ENCODE measurements at places on chromosomes 12 and 14.

DNA sequence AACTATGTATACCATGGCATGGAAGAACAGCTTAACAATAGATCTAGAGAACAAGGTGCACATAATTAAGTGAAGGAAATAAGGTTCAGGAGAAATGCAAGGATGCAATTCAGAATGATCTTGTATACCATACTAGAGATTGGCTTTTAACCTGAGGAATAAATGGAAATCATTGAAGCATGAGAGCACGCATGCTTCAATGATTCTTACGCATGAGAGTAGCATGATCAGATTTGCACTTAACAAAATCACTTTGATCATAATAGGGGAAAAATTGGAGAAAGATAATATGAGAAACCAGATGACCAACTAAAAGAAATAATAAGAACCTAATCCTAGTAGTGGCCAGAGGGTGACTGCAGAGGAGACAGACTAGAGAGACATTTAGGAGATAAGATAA is 133.3 kb upstream of the FSCB start:
- DNase-seq: no peak

DNA sequence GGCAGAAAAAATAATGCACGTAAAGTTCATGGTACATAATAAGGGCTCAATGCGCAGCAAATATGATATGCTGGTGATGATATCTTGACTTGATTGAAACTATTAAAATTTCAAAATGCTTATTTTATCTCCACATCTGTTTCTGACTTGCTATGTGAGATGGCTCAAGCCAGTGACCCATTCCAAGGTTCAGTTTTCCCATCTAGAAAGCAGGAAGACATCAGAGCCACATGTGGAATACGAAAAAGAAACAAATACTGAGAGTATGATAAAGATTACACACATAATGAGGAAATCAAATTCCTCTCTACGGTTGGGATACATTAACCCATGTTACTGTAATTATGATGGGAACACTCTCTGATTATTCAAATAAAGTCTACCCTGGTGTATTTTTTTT is 24.0 kb upstream of the TSPAN11 start:
- DNase-seq: no peak

DNA sequence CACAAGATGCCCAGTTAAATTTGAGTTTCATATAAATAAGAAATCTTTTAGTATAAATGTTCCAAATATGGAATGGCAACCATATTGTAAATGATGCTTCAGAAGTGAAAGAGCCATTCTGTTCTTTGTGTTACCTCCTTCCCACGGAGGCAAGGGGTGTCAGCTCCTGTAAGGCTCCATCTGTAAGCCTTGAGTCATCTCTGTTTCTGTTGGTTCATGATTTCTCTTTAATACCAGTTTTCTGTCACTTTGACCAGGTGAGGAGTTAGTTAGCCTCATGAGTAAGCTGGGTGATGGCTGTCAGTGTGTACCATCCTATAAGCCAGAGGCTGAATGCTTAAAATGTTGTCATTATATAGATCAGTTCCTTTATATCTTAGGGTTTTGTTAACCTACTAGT is 61.9 kb downstream of the TMEM30B start:
- no peak for DNase-seq

GRCh38 chr12:42086031-42086430 is 58.6 kb downstream of the GXYLT1 start:
- no peak for DNase-seq

GRCh38 chr12:61870658-61871484 is 389.3 kb upstream of the USP15 start:
- DNase-seq: peak; percentile 48

DNA sequence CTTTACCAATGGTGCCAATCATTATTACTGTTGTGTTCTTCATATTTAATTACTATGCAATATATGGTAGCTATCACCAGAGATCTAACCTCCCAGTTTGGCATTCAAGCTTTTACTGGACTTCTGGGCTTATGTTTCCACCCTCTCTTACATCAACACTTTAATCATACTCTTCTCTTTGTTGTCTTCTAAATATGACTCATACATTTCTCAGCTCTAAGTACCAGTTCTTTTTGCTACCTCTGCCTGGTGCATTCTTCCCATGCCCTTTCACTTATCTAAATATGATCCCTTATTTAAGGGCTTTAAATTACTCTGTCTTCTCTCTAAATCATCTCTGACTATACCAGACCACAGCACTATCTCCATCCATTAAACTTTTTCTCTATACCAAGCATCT is 246.1 kb upstream of the CCDC196 start:
- no peak for DNase-seq

DNA sequence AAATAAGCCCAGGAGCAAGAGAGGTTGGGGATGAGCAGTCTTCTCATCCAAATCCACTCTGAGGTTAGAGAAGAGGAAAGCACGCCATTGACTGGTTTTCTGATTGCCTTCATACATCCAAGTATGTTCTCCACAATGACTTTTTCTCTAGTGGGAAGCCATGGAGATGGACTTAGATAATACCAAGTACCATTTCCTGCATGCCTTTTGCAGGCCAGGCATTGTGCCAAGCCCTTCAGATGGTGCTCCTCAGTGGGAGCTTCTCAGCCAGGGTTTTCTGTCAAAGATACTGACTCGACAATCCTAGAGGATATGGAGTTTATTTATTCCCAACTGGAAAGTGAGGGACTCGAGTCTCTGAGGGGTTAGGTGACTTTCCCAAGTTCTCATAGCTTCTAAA is 218.0 kb downstream of the ZFP36L1 start:
- DNase-seq: no peak

GRCh38 chr14:89576960-89577359 is 159.9 kb upstream of the FOXN3 start:
- no peak for DNase-seq

DNA sequence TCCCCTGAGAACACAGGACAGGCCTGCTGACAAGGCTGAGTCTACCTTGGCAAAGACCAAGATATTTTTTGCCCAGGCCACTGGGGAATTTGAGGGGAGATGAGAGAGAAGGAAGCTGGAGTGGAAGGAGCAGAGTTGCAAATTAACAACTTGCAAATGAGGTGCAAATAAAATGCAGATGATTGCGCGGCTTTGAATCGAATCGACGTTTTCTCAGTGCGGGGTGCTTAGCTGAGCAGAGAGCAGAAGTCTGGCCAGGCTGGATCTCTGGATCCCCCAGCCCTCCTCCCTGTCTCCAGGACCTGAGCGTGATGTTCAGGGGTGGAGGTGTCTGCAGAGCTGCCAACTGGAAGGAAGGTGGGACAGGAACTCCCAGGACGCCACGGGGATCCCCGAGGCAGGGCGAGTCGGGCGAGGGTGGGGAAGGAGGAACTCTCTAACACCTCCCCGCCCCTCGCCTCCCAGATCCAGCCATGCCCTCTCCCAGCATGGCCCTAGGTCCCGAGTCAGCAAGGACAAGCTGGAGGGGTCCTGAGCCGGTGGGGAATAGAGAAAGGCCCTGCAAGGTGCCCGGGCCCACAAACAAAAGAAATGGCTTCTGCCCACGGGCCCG is 527 bp upstream of the CARMIL3 start:
- DNase-seq: no peak

DNA sequence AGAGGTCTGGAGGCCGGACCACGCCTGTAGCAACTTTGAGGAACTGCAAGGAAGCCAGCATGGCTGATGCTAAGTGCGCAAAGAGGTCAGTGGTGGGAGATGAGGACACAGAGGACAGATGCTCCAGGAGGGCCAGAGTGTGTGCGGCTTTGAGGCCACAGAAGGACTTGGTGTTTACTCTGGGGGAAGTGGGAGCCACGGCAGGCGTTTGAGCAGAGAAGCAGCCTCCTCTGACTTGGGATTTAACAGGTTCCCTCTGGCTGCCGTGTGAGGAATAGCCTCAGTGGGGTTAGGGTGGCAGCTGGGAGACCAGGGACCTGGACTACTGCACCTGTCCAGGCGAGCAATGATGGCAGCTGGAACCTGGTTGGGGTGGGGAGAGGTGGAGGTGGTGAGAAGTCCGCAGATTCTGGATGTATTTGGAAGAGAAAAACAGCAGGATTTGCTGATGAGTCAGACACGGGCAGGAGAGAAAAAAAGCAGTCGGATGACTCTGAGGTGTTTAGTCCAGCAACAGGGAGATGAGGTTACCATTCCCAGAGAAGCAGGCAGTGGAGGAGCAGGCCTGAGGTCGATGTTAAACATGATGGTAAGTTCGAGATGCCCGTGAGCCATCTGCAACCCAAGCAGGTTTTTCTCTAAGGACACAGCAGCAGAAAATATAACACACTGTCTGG is 143.5 kb downstream of the SCARB1 start:
- DNase-seq: no peak

DNA sequence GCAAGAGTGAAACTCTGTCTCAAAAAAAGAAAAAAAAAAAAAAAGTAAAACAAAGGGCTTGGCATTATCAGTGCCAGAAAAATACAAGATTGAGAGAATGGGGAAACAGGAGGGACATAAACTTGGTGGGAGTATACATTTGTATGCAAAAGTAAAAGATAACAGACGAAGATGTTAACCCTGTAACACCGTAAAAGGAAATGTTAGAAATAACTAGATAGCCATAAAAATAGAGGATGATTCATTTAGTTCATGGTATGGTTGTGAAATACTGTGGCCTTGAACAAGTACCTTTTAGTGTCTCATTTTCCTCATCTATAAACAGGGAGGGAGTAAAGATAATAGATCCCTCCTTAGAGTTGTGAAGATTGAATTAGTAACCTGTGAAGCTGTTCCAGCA is 33.3 kb downstream of the ATP2A2 start:
- no peak for DNase-seq

GRCh38 chr12:69836015-69836414 is 11.0 kb downstream of the MYRFL start:
- DNase-seq: no peak

GRCh38 chr12:56522411-56523193 is 982 bp downstream of the RBMS2 start:
- no peak for DNase-seq

DNA sequence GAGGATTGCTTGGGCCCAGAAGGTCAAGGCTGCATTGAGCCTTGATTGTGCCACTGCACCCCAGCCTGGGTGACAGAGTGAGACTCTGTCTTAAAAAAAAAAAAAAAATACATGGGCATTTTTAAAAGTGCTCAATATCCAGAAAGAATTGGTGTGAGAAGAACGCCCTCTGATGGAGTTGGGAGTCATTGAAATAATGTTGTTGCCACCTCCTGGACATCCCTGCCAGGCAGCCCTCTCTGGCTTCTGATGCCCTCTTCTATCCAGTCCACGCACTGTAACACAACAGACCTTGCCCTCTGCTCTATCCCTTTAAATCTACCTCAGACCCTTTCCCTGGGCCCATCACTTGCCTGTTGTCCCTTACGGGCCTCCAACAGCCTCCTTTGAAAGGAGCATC is 4.9 kb downstream of the PTGDR start:
- no peak for DNase-seq

DNA sequence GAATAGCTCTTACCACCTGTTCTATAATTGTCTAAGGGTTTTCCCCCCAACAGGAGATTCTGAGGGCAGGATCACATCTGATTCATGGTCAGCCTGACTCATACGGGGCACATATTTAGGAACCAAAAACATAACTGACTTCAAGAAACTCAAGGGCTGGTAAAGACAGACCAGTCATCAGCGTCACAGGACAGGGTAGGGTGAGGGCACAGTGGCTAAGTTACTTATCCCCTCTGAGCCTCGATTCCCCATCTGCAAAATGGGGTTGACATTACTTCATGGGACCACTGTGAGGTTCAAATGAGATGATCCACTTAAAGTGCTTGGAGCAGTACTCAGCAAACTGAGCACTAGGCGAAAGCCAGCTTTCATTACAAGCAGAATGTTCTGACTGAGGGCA is 606 bp downstream of the CINP start:
- peak; percentile 51 for DNase-seq

DNA sequence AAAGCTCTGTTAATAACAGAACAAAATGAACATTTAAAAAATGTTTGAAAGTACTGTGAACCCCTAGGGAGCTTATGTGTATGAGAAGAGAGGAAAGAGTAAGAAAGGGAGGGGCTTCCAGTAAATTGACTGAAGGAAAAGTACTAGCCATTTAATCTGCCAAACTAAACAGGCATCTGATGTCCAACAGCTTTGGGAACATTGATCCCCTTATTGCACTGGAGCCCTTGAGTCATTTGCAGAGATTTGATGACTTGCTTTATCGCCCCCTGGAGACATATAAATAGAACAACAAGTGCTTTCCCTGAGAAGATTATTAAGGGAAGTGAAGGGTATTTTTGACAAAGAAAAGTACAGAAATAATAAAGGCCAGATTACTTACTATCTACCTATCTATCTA is 319.3 kb upstream of the NOVA1 start:
- no peak for DNase-seq

DNA sequence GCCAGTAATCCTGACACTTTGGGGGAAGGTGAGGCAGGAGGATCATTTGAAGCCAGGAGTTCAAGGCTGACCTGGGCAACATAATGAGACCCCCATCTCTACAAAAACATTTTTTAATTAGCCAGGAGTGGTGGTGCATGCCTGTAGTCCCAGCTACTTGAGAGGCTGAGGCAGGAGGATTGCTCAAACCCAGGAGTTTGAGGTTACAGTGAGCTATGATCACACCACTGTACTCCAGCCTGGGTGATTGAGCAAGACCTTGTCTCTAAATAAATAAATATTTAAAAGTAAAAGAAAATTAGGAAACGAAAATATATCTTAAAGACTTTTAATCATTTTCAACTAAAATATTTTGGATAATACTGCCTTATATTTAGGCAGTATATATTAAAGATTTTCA is 25.9 kb downstream of the CKB start:
- DNase-seq: no peak

DNA sequence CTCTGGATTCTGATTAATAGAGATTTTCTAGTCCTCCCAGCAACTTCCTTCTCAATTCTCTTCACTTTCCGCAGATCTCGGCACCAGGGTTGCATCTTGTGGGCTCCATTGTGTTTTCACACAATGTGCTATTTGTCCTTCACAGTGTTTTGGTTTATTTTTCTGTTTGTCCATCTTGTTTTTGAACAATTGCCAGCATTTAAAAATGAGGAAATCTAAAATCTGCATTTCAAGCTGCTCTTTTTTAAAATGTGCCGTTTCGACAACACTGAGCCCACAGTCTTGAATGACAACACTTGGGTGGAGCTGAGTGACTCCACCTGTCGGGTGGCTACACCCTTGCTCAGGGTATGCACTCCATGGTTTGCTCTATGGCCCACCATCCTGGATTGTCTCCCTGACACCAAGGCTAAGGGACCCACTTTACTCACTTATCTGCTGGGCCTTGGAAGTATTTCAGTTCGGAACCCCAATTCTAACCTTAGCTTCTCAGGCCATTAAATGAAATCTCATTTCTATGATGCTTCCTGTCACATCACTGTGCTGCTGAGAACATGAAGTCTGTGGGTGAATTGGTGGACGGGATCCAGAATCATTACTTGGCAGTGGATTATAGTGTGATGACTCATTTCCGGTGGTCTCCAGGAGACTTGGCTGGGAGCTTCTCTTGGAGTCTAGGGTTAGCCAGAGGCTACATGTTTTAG is 3.4 kb upstream of the MYRFL start:
- DNase-seq: no peak

DNA sequence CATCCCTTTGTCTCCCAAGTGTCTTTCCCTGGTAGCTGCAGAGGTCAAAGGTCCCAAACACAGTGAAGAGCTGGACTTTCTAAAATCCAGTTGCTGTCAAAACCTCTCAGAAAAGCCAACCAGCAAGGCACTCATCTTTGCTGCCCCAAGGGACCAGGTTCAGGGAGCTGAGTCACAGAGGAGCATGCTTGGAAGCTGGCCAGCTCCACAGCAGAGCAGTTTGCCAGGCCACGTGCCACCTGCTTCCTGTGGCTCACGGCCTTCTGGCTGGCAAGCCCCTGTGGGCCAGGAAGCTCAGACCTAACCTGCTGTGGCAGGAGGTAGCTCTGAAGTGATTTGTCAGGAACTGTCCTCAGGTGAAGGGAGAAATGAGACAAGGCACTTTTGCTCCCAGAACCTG is 3.6 kb downstream of the ISCU start:
- peak; percentile 31 for DNase-seq
